ENCODE measurements at places on chromosomes 2 and 18.

DNA sequence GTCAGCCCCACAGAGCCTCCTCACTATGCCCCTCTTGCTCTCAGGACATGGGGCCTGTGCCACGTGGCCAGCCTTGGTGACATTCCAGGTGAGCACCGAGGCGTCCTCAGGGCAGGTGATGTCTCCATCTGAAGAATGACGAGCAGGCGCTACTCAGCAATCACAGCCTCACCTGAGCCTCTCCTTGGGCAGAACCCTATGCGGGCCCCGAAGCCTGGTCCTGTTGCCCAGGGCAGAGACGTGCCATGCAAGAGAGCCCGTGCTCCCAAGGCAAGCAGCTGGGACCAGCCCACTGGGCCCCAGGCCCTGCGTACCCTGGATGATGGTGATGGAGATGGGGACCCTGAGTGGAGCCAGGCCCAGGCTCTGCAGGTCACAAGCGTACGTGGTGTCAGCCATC is 32.5 kb upstream of the SELENOI start:
- no peak for DNase-seq

GRCh38 chr2:73920577-73921545 is 5.8 kb upstream of the DGUOK start:
- peak; percentile 63 for DNase-seq

GRCh38 chr2:29326926-29327325 is 211.7 kb downstream of the CLIP4 start:
- no peak for DNase-seq

DNA sequence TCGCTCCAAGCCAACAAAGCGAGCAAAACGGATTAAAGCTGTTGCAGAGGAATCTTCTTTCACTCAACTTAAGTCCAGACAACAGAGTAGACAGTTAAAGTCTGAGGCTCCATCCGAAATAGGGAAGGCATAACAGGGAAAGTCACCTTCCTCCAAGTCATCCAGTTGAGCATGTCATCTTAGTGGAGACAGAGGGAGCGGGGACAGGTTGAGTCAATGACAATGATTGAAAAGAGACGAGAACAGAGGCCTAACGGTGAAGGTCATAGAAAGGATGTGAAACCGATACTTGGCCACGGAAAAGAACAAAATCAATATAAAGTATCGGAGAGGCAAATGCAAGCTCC is 455 bp downstream of the C18orf32 start:
- DNase-seq = no peak

DNA sequence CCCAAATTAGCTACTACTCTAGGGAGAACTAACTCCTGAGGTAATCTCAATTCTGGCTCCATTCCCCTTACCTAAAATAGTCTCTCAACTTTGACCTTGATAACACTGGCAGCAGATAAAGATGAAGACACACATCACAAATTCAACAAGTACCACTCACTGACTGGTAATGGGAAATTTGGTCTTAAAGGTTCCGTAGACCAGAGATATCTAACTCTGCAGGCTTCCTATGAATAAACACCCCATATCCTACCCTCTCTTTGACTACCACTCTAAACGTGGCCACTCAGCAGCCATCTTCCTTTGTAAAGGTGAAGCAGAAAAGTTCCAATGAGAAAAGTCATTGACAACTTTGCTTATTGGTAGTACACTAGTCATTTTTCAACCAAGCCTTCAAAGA is 38.6 kb upstream of the GALNT5 start:
- DNase-seq = no peak

DNA sequence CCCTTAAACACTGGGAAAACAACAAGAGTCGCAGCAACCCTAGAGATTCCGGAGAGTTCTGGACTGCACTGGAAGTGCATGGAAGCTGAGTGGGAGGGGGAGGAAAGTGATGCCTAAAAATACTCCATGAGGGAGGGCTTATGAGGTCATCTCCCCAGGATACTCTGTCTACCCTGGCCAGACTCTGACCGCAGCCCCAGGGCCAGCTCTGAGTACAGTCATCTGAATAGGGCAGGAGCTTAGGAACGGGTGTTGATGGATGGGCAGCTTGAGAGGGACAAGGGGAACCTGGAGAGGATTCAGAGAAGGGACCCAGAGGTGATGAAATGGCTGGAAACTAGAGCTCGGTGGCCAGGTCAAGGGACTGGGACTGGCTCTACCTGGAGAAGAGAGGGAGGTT is 79.3 kb upstream of the IGFBP5 start:
- DNase-seq = no peak

DNA sequence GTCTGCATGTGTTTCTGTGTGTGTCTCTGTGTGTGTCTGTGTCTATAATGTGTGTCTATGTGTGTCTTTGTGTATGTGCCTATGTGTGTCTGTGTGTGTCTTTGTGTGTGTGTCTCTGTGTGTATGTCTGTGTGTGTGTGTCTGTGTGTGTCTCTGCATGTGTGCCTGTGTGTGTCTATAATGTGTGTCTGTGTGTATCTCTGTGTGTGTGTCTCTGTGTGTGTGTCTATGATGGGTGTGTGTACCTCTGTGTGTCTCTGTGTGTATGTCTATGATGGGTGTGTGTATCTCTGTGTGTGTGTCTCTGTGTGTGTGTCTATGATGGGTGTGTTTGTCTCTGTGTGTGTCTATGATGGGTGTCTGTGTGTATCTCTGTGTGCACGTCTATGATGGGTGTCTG is 126.2 kb upstream of the GPC1 start:
- DNase-seq = peak; percentile 7

- DNase-seq = no peak
Measured at GRCh38 chr2:148817210-148817708, 57.8 kb upstream of the KIF5C start.

- DNase-seq = no peak
Measured at GRCh38 chr2:143533846-143534245, 404.6 kb downstream of the ARHGAP15 start.

GRCh38 chr2:46257476-46257875 is 39.7 kb upstream of the EPAS1 start:
- DNase-seq = no peak

- no peak for DNase-seq
Measured at GRCh38 chr2:159985656-159986055, 76.8 kb downstream of the PLA2R1 start.

GRCh38 chr18:76405681-76406356 is 89.2 kb downstream of the ZNF516 start:
- peak; percentile 42 for DNase-seq

GRCh38 chr18:46257366-46257765 is 153.2 kb downstream of the HAUS1 start:
- DNase-seq = no peak

DNA sequence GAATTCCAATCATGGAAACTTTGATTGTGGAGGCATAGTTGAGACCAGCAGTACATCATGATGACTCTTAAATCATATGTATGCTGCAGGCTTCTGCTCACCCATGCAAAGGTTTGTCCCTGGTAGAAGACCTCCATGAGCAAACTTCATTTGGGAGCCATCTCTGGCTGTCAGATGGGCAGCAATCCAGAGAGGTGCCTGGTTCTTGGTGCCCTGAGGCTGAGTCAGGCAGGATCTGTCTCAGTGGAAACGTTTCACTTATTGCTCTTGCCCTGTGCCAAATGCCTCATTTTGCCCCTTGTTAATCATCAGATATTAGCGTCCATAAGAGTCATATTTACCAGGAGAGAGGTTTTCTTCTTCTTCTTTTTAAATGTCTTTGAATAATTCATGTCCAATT is 151.5 kb upstream of the CELF4 start:
- DNase-seq = no peak

DNA sequence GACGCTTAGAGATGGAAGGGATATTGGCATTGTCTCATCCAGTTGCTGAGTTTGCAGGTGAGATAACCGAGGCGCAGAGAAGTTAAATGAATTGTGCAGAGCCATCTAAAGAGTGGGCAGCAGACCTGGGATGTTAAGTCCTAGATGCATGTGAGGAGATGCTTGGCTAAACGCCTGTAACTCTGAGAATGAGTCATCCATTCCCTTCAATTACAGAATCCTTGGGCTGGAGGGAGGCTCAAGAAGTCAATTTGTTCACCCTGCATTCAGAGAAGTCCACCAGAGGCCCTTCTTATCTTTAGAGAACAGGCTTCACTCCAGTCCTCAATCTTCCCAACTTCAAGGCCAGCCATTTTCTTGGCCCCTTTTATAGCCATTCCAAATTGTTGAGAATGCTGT is 1.6 kb downstream of the EHD3 start:
- DNase-seq = no peak

- DNase-seq = no peak
Measured at GRCh38 chr2:208042041-208042440, 16.7 kb upstream of the PLEKHM3 start.

DNA sequence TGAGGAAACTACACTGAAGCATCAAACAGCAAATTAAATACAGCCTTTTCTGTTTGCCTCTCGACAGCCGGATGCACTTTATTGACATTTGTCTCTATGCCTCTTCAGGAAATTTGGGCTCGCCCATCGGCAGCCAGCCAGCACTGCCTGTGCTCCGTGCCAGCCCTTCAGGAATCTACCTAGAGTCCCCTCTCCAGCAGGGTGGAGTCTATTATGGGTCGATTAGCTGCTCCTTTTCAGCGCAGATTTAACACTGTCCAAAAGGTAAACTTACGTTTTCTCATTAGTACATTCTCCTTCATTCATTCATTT is 91.5 kb downstream of the MYCN start:
- no peak for DNase-seq

GRCh38 chr2:118611691-118612090 is 235.8 kb downstream of the EN1 start:
- no peak for DNase-seq

DNA sequence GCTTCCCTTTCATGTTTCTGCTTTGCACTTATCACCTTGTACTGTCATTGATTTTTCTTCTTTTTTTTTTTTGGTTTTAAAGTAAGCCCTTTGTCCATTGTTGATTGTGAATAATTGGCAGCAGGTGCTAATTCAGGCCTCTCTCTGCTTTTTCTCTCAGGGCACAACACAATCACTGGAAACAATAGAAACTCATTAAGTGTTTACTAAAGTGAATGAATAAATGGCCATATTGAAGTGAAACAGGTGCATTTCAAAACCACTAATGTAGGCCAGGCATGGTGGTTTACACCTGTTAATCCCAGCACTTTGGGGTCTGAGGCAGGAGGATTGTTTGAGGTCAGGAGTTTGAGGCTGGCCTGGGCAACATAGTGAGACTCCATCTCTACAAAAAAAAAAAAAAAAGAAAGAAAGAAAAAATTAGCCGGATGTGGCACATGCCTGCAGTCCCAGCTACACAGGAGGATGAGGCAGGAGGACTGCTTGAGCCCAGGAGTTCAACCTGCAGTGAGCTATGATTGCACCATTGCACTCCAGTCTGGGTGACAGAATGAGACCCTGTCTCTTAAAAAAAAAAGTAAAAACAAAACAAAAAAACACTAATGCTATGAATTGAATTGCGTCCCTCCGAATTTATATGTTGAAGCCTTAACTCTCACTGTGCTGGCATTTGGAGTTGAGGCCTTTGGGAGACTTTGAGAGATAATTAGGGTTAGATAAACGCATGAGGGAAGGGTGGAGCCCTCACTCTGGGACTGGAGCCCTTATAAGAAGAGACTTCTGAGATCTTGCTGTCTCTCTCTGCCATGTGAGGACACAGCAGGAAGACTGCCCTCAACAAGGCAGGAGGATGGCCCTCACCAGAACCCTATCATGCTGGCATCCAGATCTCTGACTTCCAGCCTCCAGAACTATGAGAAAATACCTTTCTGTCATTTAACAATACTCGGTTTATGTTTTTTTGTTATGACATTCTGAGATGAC is 19.9 kb downstream of the SLC38A11 start:
- DNase-seq = no peak

DNA sequence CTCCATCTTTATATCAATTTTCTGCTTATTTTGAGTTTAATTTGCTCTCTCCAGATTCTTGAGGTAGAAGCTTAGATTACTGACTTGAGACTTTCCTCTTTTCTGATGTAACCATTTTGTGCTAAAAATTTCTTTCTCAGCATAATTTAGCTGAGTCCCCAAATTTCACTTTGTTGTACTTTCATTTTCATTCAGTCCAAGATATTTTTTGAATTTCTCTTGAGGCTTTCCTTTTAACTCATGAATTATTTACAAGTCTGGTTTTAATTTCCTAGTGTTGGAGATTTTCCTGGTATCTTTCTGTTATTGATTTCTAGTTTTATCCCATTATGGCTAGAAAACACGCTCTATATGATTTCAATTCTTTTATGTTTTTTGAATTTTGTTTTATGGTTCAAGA is 144.7 kb upstream of the PGAP1 start:
- no peak for DNase-seq

DNA sequence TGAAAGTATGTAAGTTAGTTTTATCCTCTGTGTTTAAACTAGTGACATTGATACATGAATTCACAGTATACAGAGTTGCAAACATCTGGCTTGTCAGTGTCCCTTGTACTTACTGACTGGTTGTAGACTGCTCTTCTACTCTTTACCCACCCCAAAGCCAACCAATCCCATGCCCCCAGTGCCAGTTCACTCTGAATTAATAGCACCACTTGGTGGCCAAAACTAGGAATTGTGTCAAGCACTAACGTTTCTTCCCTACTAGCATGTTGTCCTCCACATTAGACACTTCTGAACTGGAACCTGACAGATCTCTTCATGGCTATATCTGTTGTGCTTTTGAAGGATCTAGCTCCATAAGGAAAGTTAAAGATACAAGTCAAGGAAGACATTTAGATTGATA is 27.2 kb upstream of the OTX1 start:
- DNase-seq = no peak

- DNase-seq = no peak
Measured at GRCh38 chr2:219595256-219595655, 2.4 kb upstream of the STK11IP start.

GRCh38 chr2:113847144-113847543 is 42.7 kb upstream of the ACTR3 start:
- no peak for DNase-seq

- no peak for DNase-seq
Measured at GRCh38 chr2:127663566-127664064, 11.7 kb downstream of the LIMS2 start.

GRCh38 chr2:7014174-7014640 is 97.0 kb downstream of the RNF144A start:
- DNase-seq = no peak

DNA sequence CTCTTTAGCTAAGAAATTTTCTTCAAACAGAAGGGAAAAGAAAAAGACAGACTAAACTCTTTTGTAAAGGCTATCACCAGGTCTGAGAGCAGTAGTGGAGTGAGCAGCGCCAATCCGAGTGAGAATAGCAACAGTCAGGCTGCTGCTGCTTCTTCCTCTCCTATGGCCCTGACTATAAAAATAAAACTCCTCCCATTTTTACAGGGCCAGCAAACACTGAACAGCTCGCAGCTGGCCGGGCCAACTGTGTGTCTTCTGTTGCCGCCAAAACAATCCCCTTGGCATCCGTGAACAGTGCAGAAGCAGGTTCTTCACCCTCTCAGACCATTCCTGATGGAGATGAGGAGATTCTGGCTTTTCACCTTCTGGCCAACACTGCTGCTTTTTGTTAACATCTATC is 124.5 kb downstream of the CNTNAP5 start:
- DNase-seq = no peak

All from activated CD8-positive, alpha-beta memory T cell treated with anti-CD3 and anti-CD28 coated beads, Interleukin-2, amount 50 U/mL, for 48 hours (primary cell).